Left hindlimb (tissue), 1 donor: ENCODE measurements at places on chromosomes 12 and 14.

DNA sequence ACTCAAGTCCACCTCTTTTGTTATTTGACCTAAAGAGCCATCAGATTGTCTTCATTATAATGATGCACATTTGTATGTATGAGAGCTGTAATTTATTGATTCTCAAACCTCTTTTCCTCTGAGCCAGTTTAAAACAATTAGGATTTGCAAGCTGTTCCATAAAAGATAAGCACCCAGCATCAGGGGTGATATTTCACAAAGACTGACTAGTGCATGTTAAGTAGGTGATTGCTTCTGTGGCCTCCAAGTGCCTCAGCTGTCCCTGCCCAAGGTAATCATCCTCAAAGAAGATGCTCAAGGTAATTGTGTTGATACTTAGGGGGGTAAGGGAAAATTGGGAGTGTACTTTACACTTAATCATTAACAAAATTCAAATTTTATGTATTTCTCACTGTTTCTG lies 18.2 kb downstream of the CEP128 start:
- DNase-seq = no peak

- DNase-seq = peak; percentile 76
Observed at GRCh38 chr14:28608851-28609828, 157.4 kb upstream of the FOXG1 start.

DNA sequence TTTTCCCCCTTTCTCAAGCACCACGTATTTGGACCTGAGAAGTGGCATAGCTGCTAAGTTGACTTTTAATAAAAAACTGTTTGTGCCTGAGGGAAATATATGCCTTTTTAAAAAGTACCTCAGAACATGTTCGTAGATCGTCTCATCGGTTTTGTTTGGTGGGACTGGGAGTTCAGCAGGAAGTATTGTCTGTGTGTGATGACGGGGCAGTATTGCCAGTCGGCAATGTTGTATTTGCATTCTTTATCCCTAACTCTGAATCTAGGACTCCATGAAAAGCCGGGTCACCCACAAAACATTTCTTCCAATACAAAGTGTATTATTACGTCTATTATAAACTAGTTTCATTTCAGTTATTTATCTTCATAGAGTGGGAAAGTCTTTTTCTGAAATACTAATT lies 19.7 kb upstream of the FGD4 start:
- DNase-seq = no peak

- no peak for DNase-seq
Observed at GRCh38 chr12:8154526-8154925, 2.3 kb upstream of the ZNF705A start.

DNA sequence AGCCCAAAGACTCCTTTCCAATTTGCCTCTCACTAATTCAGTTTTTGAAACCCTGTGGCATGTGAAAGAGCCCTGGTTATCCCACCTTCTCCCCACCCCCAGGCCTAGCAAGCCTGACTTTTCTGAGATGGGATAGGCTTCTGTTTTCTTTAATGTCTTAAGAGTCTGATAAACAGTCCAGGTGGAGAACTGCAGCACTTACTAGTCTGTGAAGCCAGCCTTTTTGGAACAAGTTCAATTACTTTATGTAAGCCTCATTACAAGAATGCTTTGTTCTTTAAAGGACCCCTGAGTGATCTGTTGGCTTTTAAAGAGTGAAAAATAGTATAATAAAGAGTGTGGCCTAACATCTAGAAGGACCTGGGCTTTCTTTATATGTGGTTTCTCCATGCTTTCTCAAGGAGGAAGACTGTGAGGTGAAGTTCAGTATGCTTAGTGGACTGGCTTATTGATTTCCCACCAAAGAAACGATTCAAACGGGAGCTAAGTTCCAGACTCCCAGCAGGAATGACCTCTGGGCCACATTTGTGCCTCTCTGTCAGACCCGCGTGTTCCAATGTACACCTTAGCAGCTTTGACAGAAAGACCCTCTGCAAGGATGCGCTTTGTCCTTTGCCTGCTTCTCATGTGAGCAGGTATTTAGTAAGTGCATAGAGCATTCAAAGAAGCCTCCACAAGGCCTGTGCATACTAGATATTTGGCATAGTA lies 129.5 kb downstream of the DAAM1 start:
- DNase-seq = no peak

- no peak for DNase-seq
Observed at GRCh38 chr12:468671-469389, 9.1 kb downstream of the B4GALNT3 start.

- no peak for DNase-seq
Observed at GRCh38 chr14:73755434-73756014, 41.3 kb upstream of the PNMA1 start.

DNA sequence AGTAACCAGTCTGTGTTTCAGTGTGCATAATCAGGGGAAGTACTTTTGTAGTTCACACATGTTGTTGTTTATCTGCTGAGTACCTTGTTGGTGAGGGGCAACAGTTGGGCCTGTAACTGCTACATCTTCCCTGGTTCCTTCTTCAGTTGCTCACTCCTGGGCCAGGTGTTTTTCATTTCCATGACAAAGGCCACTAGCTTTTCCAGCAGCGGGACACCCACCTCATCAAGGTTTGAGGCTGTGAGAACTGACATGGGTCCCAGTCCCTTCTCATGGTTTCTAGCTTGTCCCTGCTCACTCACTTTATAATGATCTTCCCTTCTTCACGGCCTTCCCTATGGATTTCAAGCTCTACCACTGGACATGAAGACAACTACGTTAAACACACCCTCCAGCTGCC lies 1.5 kb upstream of the NOXRED1 start:
- DNase-seq = no peak
